Mammary epithelial cell (primary cell): ENCODE measurements at places on chromosomes 1 and 21. TPM values are rescaled to one million over a fixed set of nuclear protein-coding genes. Genes with fewer than 3 reads are reported as not detected.

- no peak for DNase-seq
These were observed 109.5 kb upstream of the GRIK3 start for GRCh38 chr1:37143800-37144199.

SLC9C2 gene
- not detected for total RNA-seq

KRTAP11-1 gene
- total RNA-seq, result not detected in 2 replicates

- DNase-seq, result no peak
These were observed 125.7 kb upstream of the TMPRSS15 start for GRCh38 chr21:18529254-18529653.

DNA sequence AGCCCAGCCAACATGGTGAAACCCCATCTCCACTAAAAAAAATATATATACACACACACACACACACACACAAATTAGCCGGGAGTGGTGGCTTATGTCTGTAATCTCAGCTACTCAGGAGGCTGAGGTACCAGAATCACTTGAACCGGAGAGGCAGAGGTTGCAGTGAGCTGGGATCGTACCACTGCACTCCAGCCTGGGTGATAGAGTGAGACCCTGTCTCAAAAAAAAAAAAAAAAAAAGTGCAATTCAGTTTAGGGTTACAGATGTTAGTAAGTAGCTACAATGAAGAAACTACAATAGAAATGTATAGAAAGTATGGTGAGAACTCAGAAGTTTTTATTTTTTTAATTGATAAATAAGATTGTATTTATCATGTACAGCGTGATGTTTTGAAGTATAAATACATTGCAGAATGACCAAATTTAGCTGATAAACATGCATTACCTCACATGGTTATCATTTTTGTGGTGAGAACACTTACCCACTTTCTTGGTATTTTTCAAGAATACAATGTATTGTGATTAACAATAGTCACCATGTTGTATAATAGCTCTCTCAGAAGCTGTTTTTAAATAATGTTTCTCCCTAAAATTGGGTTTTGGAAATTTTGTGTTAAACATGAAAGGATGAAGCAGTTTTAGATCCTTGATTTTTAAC is 17.9 kb downstream of the KDM1A start:
- DNase-seq, result no peak

DNA sequence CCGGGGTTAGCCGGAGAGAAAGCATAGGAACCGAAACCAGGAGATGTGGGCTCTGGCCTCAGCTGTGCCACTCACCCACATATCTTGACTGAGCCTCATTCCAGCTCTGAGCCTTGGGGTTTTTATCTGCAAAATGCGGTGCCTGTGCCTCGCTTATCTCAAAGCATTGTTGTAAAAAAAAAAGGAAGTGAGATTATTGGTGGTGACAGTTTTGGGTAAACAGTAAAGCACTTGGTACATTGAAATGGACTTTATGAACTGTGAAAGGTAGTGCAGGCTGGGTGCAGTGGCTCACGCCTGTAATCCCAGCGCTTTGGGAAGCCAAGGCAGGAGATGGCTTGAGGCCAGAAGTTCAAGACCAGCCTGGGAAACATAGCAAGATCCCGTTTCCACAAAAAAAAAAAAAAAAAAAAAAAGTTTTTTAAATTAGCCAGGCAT is 3.8 kb downstream of the PTAFR start:
- no peak for DNase-seq

DNA sequence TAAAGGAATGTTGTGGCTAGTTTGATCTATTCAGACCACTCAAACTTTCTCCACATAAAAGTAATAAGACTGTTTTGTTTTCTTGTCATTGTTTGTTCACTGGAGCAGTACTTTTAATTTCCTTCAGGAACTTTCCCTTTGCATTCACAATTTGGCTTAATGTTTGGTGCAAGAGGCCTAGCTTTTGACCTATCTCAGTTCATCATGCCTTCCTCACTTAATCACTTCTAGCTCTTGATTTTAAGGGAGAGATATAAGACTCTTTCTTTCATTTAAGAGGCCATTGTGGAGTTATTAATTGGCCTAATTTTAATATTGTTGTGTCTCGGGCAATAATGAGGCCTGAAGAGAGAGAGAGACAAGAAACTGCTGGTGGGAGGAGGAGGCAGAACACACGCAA is 371.7 kb upstream of the DEPDC1 start:
- no peak for DNase-seq

FCRL3 gene
- not detected for total RNA-seq

- no peak for DNase-seq
These were observed 61.4 kb downstream of the PPP2R5A start for GRCh38 chr1:212346601-212347000.

- DNase-seq, result no peak
These were observed 6.6 kb upstream of the C1orf174 start for GRCh38 chr1:3906672-3907020.

GRCh38 chr1:74504125-74504932 is 8.1 kb downstream of the LRRC53 start:
- peak; percentile 19 for DNase-seq

PEAR1 gene
- total RNA-seq, result 0.83 TPM

DNA sequence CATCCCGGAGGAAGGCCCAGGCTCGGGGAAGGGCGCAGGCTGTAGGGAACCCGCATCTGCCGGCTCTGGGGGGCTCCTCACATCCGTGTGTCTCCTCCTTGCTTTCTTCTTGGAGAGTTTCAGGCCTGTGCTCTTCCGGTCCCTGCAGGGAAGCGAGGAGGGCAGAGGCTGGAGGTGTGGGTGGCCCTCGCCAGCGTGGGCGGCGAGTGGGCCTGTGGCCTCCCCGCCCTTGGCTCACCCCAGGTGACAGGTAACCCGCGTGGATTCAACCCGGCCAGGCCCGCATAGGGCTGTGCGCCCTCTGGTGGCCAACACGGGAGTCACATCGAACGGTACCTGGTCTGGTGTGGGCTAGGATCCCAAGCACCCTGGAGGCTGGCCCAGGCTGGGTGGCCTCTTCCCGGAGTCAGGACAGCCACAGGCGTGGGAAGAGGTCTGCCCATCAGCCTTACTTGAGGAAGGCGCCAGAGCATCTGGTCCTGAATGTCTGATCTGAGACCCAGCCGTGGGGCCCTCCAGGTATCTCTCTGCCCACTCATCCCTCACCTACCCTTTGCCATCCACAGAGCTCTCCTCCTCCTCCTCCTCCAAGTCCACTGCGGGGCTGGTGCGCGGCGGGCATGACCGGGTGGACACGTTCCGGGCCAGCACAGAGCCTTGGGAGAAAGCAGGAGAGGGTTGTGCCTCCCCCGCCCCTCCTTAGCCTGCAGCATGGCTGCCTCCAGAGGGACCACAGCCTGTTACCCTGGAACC is 9.6 kb upstream of the TNFRSF25 start:
- DNase-seq, result peak; percentile 31

DNA sequence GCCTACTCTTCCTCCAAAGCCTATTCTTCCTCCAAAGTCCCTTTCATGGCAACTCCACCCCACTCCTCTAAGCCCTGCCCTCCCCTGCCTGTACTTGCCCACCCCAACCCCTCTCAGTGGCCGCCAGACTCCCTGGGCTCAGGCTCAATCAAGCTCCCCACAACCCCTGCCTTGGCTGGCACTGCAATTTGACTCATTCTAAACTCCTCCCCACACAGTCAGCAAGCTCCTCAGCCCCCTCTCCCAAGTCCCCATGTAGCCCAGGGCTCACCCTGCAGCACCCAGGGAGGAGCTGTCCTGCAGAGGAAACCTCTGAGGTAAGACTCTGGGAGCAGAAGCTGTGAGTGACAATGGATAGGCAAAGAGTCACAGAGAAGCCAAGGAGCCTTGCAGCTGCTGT is 3.6 kb upstream of the VSIG8 start:
- DNase-seq, result no peak

DCDC2B gene
- not detected in 2 replicates for total RNA-seq

RIPK4 gene
- total RNA-seq, result 31.7 and 50.1 TPM in 2 replicates

DNA sequence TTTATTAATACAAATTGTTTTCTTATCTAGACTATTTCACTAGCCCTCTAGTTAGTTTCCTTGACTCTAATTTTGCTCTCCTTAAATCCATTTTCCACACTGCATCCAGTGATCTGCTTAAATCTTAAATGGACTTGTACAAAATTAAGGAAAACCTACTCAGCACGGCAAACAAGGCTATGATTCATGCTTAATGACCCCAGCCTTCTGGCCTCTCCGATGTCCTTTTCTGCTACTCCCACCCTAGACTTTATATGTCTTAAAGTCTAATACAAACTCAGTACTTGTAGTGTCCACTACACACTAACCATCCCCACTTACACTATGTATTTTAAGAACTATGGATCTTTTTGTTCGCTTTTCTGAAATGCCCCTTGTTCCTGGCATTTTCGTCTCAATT is 2.2 kb downstream of the TMED5 start:
- peak; percentile 16 for DNase-seq

DNA sequence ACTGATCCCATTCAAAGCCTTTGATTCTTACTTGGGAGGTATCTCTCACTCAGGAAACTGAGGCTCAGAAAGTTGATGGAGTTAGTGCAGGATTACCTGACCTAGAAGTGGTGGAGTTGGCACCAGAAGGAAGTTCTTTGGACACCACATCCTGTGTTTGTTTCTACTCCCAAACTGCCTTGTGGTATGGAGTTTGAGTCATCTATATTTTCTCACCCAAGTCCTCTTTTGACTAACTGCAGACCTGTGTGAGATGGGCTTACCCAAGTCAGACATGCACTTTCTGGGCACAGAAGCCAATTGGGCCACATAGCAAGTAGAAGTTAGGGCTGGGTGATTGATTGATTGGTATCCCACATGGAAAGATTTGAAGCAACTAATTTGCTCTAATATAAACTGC is 36.1 kb downstream of the FGGY start:
- peak; percentile 80 for DNase-seq

- DNase-seq, result no peak
These were observed 4.4 kb downstream of the CYB561D1 start for GRCh38 chr1:109498161-109498801.

DNA sequence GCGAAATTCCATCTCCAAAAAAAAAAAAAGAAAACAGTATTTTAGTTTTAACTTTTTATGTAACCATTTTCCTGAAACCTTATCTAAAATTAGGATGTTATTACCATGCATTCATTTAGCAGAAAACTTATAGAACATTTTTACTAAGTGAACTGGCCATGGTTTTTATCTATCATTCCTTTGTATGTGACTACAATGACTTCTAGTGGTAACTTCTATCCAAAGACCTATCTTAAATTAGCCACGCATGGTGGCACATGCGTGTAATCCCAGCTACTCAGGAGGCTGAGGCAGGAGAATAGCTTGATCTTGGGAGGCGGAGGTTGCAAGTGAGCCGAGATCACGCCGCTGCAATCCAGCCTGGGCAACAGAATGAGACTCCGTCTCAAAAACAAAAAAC is 11.4 kb downstream of the GGPS1 start:
- DNase-seq, result no peak

KIF14 gene
- total RNA-seq, result 0.67 TPM

DNA sequence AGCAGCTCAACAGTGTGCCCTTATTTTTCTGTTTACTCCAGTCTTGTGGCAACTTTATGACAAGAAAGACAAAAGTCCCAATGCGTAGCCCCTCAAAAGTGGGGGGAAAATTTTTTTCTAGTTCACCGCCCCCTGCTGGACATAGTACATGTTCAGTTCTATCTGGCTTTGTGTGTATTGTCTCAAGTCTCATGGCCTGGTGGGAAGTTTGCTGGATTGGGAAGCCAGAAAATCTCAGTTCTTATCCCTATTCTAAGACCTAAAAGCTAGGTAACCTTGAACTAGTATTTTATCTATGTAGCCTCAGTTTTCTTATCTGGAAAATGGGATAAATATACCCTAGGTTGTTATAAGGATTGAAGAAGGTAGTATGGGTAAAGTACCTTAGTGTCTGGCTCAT is 55.8 kb upstream of the LDLRAP1 start:
- DNase-seq, result no peak

DNA sequence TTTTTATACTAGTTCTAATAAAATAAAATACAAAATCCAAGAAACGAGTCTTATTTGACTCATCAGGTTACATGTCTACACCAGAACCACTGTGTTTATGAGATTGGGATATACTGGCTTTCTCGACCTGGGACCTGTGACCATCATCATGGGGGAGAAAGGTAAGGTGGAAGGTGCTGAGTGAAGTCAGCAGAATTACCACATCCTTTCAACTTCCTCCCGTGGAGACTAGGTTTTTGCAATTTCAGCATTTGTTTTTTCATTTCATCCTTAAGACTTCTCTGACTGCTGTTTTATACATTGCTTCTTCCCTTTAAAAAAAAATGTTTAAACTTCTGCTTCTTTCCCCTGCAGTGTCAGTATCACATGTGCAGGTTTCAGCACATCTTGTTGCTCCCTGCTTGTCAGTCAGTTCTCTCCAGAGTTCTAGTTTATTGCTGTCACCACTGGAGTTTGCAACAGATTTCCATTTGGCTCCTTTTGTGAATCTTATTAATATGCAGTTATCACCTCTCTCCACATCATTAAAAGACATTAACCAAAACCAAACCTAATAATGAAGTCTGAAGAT is 60.4 kb upstream of the HAO2 start:
- DNase-seq, result no peak

- peak; percentile 50 for DNase-seq
These were observed 123.2 kb upstream of the FGGY start for GRCh38 chr1:59173721-59174120.

GRCh38 chr1:236821091-236821627 is 26.1 kb downstream of the MTR start:
- DNase-seq, result no peak

HFM1 gene
- 0.83 TPM for total RNA-seq

DNA sequence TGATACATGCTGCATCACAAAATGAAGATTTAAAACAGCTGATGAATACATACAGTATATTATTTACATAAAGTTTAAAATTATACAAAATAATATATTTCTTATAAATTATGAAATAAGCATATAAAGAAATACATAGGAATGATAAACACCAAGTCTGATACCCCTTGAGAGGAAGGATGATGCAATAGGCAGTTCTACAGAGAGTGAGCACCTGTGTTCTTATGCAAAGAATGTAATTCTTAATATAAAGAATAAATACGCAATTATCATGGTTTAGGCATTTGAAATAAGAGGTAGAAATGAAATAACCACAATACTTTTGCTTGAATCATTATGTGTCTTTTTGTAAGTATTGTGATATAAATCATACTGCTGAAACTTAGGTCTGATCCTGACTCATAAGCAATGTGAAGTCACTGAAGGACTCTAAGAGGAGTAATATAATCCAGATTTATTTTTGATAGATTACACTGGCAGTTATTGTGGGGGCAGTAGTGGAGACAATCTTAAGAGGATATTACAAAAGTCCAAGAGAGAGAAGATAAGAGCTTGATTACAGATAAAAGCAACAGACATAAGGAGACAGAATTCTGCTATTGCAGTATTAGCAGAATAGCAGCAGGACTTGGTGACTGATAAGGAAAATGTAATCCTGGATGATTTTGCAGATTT is 39.0 kb downstream of the TTLL7 start:
- DNase-seq, result peak; percentile 27

PLA2G4A gene
- total RNA-seq, result 7.3 TPM

DNA sequence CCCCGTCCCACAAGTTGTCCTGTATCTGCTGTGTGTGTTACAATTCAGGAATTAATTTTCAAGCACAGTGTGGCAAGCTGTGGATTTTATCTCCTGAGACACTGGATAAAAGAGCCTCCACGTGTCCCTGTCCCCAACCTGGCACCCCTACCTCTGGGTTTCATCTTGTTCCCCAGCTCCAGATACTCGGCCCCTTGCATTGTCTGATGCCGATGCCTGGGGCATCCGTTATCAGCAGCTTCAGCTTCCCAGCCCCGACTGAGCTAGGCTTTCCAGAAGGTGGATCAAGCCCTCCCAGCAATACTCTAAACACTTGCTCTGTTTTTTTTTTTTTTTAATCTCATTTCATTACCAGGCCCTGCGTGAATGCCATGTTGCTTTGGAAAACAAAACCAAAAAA is 159.4 kb downstream of the PLXNA2 start:
- no peak for DNase-seq

RAB29 gene
- total RNA-seq, result 41.2 TPM

- no peak for DNase-seq
These were observed 62.2 kb downstream of the GORAB start for GRCh38 chr1:170594066-170594626.
